ENCODE measurements at places on chromosomes 1 and 21.

- DNase-seq = no peak
Observed at GRCh38 chr21:43325968-43326715, 100.8 kb downstream of the SIK1 start.

DNA sequence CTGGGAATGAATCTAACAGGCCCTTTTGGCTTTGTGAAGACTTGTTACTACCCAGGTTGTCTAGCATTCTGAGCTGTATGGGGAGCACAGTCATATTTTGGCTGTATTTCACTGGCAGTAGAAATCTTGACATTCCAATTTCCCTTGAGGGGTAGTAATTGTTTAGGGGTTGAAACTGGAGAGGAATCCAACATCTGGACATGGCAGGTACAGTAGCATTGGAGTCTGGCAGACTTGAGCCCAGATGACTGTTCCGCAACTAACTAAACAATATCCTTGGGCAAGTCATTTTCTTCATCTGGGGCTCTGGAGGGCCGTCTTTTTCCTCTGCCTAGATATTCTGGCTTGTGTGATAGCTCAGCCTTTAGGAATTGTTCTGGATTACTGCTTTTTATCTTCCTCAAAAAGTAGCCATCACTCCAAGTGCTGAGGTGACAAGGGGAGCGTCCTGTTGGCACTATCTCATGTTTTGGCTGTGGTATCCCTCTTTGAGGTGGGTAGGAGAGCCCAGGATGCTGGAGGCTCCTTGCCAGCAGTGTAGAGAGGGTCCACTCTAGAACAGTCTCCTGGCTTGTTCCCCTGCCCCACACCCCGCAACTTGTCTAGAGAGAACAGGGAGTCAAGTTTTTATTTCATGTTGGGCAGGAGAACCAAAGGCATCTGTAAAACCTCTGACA, 22.7 kb upstream of the NBL1 start:
- no peak for DNase-seq

DNA sequence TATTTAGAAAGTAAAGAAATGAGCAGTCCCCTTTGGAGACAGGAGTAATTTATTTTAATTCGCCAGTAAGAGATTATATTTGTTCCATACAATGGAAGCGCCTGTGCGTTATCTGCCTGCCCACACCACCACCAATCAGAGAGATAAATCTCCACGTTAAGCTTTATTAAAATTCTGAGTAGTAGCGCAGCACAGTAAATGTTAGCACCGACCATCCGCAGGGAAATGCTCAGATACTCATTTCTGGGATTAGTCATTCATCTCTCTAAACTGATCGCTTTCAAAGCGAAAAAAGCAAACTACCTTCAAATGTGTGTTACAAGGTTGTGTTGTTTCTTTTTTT, 1.2 kb downstream of the ETS2 start:
- no peak for DNase-seq

DNA sequence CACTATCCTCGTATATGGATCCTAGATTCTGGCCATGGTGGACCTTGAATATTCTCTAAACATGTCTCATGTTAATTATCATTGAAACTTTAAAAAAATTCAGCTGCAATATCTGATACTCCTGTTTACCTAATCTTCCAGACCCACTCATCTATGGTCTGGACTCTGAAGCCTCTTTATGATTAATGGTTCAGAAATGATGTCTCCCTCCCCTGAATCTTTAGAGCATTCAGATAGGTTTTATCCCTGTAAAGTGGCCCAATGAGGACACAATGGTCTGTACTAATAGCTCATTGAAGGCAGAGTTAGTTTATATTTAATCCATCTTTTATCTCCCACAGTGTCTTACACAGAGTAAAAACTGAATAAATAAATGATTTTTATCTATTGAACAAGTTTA, 53.0 kb upstream of the DUSP10 start:
- DNase-seq = no peak

GRCh38 chr1:171226747-171227370, 21.4 kb upstream of the FMO1 start:
- no peak for DNase-seq

- DNase-seq = no peak
Observed at GRCh38 chr1:228011721-228012311, 5.0 kb downstream of the WNT3A start.

Measured in activated T-helper 1 cell treated with anti-CD3 and anti-CD28 coated beads, Interleukin-2, amount 50 U/mL, for 16 hours (primary cell).